ENCODE measurements at places on chromosomes 13 and 19.
A peak's percentile ranks its signal among the peaks of the same experiment; 100 is the strongest.

DNA sequence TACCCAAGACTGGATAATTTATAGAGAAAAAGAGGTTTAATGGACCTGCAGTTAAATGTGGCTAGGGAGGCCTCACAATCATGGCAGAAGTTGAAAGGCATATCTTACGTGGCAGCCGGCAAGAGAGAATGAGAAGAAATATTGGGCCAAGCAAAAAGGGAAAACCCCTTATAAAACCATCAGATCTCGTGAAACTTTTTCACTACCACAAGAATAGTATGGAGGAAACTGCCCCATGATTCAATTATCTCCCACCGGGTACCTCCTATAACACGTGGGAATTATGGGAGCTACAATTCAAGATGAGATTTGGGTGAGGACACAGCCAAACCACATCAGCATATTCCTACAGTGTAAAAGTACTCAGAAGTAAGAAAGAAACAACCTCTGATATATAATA lies 4.7 kb upstream of the KBTBD7 start:
- no peak overlapping the region for H3K4me3 ChIP-seq
- H3K4me1 ChIP-seq: no peaks in the 10 kb centered on the region
- no peak for DNase-seq
- no peaks in the 10 kb centered on the region for H3K27me3 ChIP-seq

GRCh38 chr19:33408116-33408515 lies 34.6 kb downstream of the CEBPG start:
- H3K36me3 ChIP-seq: no peaks in the 10 kb centered on the region
- no peaks in the 10 kb centered on the region for H3K27me3 ChIP-seq
- no peak overlapping the region for H3K27ac ChIP-seq
- no peak overlapping the region for H3K4me3 ChIP-seq

GRCh38 chr13:60273971-60274527 lies 110.3 kb upstream of the DIAPH3 start:
- no peaks in the 10 kb centered on the region for H3K4me1 ChIP-seq
- H3K27me3 ChIP-seq: no peaks in the 10 kb centered on the region
- no peaks in the 10 kb centered on the region for H3K36me3 ChIP-seq
- no peak for DNase-seq
- no peak overlapping the region for H3K4me3 ChIP-seq

- no peaks in the 10 kb centered on the region for H3K27me3 ChIP-seq
- H3K27ac ChIP-seq: peak overlapping the region; percentile 28
- DNase-seq: no peak
These were observed 13.8 kb downstream of the FGF21 start for GRCh38 chr19:48768994-48769713.

- no peak for DNase-seq
- no peaks in the 10 kb centered on the region for H3K27me3 ChIP-seq
- no peak overlapping the region for H3K4me3 ChIP-seq
- no peak overlapping the region for H3K27ac ChIP-seq
These were observed 12.0 kb downstream of the NDUFA11 start for GRCh38 chr19:5891572-5891937.

DNA sequence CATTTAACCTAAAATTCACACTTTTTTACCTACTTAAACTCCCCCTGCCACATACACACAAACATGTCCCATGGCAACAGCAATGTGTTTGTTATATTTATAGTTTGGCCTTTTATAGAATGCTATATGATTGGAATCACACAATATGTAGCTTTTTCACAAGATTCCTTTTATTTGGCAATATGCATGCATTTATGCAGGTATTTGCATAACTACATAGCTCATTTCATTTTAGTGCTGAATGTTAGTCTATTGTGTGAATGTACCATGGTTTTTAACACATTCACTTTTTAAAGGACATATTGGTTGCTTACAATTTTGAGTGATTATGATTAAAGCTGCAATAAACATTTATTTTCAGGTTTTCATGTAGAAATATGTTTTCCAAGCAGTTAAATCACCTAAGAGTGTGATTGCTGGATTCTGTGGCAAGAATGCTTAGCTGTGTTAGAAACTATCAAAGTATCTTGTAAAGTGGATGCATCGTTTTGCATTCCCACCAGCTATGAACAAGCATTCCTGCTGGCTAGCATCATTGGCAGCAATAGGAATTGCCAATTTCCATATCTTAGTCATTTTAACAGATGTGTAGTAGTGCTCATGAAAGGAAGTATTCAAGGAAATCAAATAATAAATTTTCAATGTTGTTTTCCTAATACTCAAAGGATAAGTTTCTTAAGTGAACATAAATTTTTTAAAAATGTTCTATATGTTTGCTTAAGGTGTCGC lies 557.0 kb downstream of the SLITRK1 start:
- H3K36me3 ChIP-seq: no peaks in the 10 kb centered on the region
- no peaks in the 10 kb centered on the region for H3K27me3 ChIP-seq
- no peaks in the 10 kb centered on the region for H3K4me1 ChIP-seq
- H3K4me3 ChIP-seq: no peak overlapping the region
- DNase-seq: no peak
- H3K27ac ChIP-seq: no peak overlapping the region

GRCh38 chr19:14150041-14150769 lies 13.8 kb upstream of the ASF1B start:
- H3K27ac ChIP-seq: peak overlapping the region; percentile 30
- peaks cover 44% of the 10 kb centered on the region for H3K4me1 ChIP-seq
- H3K4me3 ChIP-seq: no peak overlapping the region
- H3K27me3 ChIP-seq: no peaks in the 10 kb centered on the region
- H3K36me3 ChIP-seq: no peaks in the 10 kb centered on the region

DNA sequence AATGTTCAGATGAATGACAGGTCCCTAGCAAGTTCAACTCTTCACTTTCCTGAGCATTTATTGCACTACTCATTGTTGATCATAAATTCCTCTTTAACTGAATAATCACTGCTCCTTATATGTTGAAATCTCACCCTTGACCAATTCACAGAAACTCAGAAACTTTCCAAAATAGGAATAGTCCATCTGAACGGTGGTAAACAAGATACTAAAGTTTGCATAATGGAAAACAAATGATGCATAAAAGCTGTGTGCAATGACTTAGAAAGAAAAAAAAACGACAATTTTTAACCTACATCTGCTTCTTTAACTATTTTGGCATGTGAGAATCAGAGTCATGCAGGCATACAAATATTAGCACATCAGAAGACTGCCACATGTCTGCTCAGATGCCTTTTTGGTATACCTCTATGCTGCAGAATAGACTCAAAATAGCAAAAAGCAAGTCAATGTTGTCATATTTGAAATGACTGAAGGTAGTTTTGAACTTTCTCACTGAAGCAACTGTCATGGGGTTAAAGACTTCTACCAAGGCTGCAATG lies 34.8 kb downstream of the SLC10A2 start:
- no peaks in the 10 kb centered on the region for H3K4me1 ChIP-seq
- H3K27me3 ChIP-seq: no peaks in the 10 kb centered on the region
- DNase-seq: no peak
- H3K36me3 ChIP-seq: no peaks in the 10 kb centered on the region

GRCh38 chr19:1063909-1064660 lies 2.9 kb upstream of the ARHGAP45 start:
- H3K4me1 ChIP-seq: peaks cover 8% of the 10 kb centered on the region

- H3K4me1 ChIP-seq: peaks cover 3% of the 10 kb centered on the region
- H3K4me3 ChIP-seq: peak overlapping the region; percentile 79
- no peaks in the 10 kb centered on the region for H3K36me3 ChIP-seq
These were observed 485 bp upstream of the ZNF845 start for GRCh38 chr19:53333066-53333462.

GRCh38 chr13:110499621-110500281 lies 61.8 kb downstream of the RAB20 start:
- H3K27me3 ChIP-seq: no peaks in the 10 kb centered on the region
- H3K27ac ChIP-seq: no peak overlapping the region
- DNase-seq: no peak
- H3K4me3 ChIP-seq: no peak overlapping the region

- H3K27me3 ChIP-seq: no peaks in the 10 kb centered on the region
- no peak overlapping the region for H3K27ac ChIP-seq
These were observed 172.2 kb upstream of the SLC10A2 start for GRCh38 chr13:103238441-103238840.

DNA sequence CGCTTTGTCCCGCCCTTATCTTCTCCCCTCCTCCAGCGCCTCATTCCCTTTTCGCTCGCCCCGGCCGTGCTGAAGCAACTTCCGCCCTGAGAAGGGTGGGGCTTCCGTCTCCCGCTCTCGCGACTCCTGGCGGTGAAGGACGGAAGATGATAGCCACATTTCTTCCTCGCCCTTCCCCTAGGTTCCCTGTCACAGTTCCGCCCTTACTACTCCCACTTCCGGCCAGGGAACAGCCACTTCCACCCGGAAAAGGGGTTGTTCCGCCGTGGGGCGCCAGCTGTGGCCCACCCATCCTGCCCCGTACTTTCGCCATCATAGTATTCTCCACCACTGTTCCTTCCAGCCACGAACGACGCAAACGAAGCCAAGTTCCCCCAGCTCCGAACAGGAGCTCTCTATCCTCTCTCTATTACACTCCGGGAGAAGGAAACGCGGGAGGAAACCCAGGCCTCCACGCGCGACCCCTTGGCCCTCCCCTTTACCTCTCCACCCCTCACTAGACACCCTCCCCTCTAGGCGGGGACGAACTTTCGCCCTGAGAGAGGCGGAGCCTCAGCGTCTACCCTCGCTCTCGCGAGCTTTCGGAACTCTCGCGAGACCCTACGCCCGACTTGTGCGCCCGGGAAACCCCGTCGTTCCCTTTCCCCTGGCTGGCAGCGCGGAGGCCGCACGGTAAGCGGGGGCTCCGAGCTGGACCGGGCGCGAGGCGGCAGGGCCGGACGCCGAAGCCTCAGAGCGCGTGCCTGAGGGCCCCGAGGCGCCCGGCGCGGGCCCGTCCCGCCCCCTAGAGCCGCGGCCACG lies at the start of gene RPS19:
Gene RPS19 (plus strand): TSS at position 638 of the 801 bp plus-strand sequence. CDS start 520 bp downstream, outside the sequence.
- H3K4me3 ChIP-seq: peak within 1 kb of the TSS; percentile 90
- peak within 1 kb of the TSS; percentile 89 for H3K27ac ChIP-seq
- H3K27me3 ChIP-seq: peaks cover 8% of the 10 kb centered on the region
- no peaks in the 10 kb centered on the region for H3K36me3 ChIP-seq
- peaks cover 46% of the 10 kb centered on the region for H3K4me1 ChIP-seq

GRCh38 chr19:31427857-31428256 lies 78.6 kb upstream of the TSHZ3 start:
- no peaks in the 10 kb centered on the region for H3K27me3 ChIP-seq
- no peak for DNase-seq
- no peaks in the 10 kb centered on the region for H3K4me1 ChIP-seq
- no peaks in the 10 kb centered on the region for H3K36me3 ChIP-seq

DNA sequence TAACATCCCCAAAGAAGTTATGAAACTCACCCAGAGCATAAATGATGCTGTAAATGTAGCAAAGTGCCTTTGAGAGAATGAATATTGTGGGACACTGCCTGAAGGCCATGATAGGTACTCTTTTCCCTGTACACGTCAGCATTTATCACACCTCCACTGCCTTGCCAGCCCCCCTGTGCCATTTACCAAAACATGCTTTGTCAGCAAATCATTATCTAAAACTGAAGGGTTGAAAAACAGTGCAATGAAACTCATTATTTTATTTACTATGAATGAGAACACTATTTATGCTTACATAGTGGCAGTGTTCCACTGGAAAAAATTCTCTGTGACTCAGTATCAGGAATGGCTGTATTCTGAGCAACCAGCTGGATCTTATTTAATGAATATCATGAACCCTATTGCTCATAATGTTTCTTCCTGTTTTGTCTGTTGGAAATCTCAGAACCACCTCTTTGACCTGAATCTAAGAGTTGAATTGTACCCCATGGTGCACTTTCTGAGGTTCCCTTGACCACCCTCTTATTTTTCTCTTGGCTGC lies 564.1 kb downstream of the DCT start:
- DNase-seq: no peak
- H3K36me3 ChIP-seq: no peaks in the 10 kb centered on the region
- H3K4me3 ChIP-seq: no peak overlapping the region
- H3K27ac ChIP-seq: no peak overlapping the region

- no peaks in the 10 kb centered on the region for H3K36me3 ChIP-seq
- H3K27ac ChIP-seq: no peak overlapping the region
- no peak overlapping the region for H3K4me3 ChIP-seq
- no peaks in the 10 kb centered on the region for H3K27me3 ChIP-seq
- H3K4me1 ChIP-seq: no peaks in the 10 kb centered on the region
- no peak for DNase-seq
These were observed 31.7 kb downstream of the SPATA13 start for GRCh38 chr13:24192057-24192810.

DNA sequence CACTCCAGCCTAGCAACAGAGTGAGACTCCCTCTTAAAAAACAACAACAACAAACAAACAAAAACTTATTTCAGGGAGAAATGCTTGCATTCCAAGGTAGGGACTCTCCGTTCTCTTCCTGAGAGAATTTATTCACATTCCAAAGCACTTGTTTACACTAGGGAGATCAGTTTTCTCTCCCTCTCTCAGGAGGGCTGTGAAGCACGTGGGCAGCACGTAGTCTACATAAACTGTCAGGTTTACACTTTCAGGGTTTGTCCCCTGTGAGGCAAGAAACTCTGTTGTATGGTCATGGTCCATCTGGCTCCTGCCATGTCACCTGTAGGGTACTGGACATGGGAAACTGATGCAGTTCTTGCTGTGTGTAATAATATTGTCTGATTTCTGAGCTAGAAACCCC lies 31.6 kb downstream of the WDR87 start:
- H3K27ac ChIP-seq: no peak overlapping the region
- no peaks in the 10 kb centered on the region for H3K36me3 ChIP-seq
- DNase-seq: no peak
- H3K4me3 ChIP-seq: no peak overlapping the region

GRCh38 chr13:99980824-99981734 lies 505 bp upstream of the ZIC2 start:
- H3K27ac ChIP-seq: no peak overlapping the region
- H3K4me1 ChIP-seq: peaks cover 25% of the 10 kb centered on the region
- peaks cover 85% of the 10 kb centered on the region for H3K27me3 ChIP-seq
- peak overlapping the region; percentile 13 for H3K4me3 ChIP-seq

DNA sequence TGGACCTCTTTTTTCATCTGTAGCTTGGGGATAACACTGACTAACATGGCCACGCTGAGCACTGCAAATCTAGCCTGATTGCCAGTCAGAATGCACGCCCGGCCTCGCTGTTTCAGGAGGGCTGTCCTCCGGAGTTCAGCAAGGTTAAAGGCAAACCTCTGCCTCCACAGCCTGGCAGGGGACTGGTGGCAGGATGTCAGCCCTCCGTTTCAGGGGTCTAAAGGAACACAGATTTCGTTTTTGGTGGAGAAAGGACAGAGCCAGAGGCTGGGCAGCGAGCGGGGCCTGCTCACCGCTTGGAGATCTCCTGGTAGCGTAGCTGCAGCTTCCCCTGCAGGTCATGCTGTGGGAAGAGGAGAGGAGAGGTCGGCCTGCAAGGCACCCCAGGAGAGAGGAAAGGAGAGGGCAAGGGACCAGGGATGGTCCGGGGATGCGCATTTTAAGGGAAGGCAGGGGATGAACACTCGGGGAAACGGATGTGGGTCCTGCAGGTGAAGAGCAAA lies 560 bp downstream of the NDUFA7 start:
- H3K36me3 ChIP-seq: no peaks in the 10 kb centered on the region
- H3K4me1 ChIP-seq: peaks cover 25% of the 10 kb centered on the region
- DNase-seq: no peak
- H3K27ac ChIP-seq: peak overlapping the region; percentile 95
- peak overlapping the region; percentile 80 for H3K4me3 ChIP-seq

DNA sequence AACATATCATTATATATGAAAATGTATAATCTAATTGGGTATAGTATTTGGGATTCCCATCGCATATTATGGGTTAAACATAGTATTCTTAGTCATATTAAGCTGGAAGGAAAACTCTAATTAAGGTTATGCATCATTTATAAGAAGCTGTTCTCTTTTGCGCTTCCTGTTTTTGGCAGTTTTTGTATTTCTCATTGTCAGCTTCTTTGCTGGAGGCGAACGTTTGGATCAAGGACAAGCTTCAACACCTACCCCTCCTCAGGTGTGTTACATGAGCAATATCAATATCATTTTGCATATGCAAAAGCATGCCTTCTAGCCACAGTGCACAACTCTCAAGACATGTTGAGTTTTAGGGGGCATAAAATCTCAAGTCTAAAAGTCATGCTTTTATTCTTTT lies 439.8 kb downstream of the TDRD3 start:
- no peak for DNase-seq
- H3K36me3 ChIP-seq: no peaks in the 10 kb centered on the region
- no peak overlapping the region for H3K4me3 ChIP-seq
- H3K4me1 ChIP-seq: no peaks in the 10 kb centered on the region
- H3K27me3 ChIP-seq: no peaks in the 10 kb centered on the region

Data from tibial nerve (tissue), 4 donors.